Right kidney (tissue), 9 donors: ENCODE measurements at places on chromosomes 7 and 10.

- DNase-seq: no peak
Measured at GRCh38 chr7:47087866-47088265, 494.0 kb downstream of the TNS3 start.

- DNase-seq: no peak
Measured at GRCh38 chr7:158590181-158590530, 2.5 kb upstream of the PTPRN2 start.

DNA sequence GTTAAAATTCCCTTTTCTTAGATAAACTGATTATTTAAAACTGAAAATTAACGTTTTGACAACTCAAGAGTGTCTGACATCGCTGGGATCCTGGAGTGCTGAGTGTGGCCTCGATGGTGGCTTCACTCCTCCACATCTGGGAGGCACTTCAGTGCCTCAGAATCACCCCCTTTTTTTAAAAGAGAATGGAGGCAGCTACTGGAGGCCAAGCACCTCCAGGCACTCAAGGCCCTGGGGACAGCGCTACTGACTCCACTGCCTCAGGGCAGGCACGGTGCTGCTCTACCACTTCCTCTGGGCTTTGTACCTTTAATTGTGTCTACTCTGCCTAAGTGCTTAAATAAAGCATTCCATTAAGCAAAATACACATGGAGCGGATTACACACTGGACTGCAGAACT is 27.2 kb upstream of the NCAPG2 start:
- no peak for DNase-seq

- DNase-seq: no peak
Measured at GRCh38 chr10:71423901-71424300, 27.2 kb downstream of the CDH23 start.

- DNase-seq: no peak
Measured at GRCh38 chr10:133254421-133255120, 16.9 kb downstream of the VENTX start.

- DNase-seq: no peak
Measured at GRCh38 chr10:1175956-1176565, 119.9 kb downstream of the WDR37 start.

DNA sequence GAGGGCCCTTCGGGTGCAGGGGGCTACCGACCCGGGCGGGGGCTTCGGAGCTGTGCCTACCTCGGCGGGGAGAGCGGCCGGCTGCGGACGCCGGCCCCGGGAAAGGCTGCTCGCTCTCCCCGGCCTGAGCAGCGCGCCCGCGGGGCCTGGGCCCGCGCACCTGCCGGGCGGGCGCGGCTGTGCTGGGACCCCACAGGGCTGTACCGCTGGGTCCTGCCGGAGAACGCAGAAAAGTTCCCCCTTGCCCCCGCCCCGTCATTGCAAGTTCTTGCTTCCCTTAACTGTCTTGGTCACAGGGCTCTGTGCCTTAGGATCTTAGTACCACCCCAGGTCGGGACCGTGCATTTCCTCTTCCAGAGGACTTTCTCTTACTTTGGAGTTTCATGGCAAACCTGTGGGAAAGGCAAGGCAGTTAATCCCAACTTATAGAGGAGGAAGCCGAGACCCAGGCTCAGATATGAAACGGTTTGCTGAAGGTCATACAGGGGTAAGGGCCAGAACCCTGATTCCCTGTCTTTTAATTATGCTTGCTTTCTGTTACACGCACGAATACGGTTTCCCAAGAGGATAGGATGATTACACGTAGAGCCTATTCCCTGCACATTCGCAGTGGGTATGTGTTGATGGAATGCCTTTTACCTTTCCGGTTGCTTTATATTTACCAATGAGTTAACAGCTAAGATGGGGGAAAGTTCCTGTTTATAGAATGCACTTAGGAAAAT is 652 bp downstream of the PCGF5 start:
- DNase-seq: no peak

DNA sequence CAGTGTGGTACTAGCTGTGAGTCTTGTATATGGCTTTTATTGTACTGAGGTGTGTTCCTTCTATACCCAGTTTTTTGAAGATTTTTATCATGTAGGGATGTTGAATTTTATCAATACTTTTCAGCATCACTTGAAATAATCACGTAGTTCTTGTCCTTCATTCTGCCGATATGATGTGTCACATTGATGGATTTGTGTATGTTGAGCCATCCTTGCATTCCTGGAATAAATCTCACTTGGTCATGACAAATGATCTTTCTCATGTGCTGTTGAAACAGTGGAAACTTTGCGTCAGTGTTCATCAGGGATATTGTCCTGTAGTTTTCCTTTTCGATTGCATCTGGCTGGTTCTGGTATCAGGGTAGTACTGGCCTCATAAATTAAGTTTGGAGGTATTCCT is 7.1 kb upstream of the PRKAR1B start:
- no peak for DNase-seq

- no peak for DNase-seq
Measured at GRCh38 chr10:44723082-44723481, 188.1 kb upstream of the TMEM72 start.

DNA sequence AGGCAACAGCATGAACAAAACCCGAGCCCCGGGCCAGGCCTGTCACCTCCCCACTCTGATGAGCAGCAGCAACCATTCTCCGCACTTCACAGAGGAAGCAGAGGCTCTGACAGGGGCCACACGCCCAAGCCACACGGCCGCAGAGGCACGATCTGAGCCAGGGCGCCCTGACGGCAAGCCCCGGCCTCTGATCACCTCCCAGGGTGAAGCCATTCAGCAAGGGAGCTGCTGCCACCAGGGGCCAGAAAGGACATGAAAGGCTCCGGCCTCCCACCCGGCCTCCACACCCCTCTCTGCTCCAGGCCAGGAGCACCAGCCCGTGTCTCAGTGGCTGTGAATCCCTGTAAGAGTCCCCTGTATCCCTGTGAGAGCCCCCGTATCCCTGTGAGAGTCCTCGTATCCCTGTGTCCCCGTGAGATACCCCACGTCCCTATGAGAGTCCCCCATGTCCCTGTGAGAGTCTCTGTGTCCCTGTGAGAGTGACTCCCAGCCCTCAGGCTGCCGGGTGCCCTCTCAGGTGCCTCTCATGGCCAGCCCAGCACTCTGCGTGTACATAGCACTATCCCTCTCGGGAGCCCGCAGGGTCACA is 187.8 kb downstream of the MAD1L1 start:
- no peak for DNase-seq

DNA sequence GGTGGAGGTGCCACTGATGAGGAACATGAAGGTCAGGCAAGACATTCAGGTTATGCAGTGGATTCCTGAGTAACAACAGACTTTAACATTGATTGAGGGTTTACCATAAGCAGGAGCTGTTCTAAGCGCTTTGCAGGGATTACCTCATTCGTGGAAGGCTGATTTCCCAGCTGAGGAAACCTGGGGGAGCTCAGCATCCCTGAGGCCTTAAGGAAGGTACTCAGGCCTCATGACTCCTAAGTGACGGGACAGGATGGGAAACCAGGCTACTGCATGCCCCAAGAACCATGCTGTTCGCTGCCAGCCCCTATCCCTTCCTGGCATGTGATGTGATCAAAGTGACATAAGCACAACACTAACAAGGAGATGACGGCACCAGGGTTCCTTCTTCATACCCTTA is 143.6 kb upstream of the NFE2L3 start:
- DNase-seq: no peak

GRCh38 chr7:35254496-35255442 is 869 bp upstream of the TBX20 start:
- DNase-seq: peak; percentile 76

DNA sequence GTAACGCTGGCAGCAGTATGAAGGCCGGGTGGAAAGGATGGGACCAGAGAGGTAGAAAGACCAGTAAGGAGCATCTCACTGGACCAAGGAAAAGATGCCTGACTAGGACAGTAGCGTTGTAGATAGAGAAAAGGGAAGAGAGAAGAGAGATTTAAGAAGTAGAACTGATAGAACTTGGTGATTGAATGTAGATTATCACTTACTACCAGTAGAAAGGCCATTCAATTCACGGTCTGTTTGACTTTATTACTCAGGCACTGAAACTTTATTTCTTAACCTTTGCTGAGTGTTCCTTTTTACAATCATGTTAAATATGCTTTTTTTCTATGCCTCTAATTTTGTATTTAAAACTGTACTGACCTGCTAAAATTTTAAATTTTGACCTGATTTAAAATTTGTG is 12.2 kb downstream of the MCU start:
- DNase-seq: no peak

- DNase-seq: no peak
Measured at GRCh38 chr10:32409741-32410140, 36.2 kb upstream of the CCDC7 start.

- DNase-seq: no peak
Measured at GRCh38 chr7:131543298-131543697, 13.1 kb downstream of the PODXL start.

DNA sequence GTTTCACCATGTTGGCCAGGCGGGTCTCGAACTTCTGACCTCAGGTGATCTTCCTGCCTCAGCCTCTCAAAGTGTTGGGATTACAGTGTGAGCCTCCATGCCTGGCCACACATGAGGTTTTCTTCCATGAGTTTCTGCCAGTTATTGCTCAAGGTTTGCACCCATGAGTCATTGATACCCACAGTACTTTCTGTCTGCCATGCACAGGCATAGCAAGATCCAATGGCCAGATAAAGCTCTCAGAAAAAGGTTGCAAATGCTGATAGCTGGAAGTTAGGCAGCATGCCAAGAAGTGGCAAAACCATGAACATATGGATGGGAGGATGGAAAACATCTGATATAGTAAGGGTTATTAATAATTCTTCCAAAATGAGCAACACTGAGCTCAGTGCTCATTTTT is 298.7 kb upstream of the NRG3 start:
- DNase-seq: no peak

DNA sequence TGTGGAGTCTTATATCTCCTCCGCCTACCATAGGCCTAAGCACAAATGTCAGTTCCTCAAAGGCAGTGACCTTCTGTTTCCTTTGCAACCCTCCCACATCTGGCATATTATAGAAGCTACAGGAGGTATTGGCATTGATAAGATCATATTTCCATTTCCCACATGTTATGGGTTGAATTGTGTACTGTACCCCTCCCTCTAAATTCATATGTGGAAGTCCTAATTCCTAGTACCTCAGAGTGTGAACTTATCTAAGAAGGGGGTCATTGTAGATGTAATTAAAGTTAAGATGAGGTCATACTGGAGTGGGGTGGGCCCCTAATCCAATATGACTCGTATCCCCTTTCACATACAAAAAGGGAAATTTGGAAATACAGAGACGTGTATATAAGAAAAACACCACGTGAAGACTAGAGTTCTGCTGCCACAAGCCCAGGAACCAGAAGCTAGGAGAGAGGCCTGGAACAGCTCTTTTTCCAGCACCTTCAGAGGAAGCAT is 6.1 kb upstream of the LAMB4 start:
- no peak for DNase-seq

DNA sequence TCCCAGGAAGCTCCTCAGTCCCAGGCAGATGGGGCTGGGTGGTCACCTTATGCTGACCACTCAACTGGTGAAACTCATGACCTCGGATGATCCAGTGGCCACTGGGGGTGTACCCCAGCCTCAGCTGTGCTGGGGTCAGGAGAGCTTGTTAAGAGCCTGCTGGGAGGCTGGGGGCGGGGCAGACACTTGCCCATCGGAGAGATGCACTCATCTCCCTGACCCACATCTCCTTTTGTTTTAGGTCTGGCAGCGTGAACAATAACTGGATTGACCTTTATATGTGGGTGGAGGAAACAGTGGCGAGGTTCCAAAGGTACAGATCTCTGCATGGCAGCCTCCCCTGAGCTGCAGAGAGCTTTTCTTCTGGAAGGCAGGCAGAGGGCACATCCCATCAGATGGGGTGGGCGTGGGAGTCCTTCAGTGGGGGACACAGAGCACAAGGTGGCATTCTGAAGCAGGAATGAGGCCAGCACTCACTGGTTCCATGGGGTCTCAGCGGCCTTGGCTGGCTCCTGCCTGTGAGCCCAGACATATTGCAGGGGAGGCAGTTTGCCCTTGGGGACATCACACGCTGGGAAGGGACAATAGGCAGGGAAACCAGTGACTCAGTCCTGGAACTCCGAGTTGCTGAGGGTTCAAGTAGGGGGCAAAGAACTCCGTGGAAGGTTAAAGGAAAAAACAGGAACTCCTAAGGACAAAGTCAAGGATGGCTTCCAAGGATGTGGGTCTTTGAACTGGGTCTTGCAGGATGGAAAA is 5.2 kb downstream of the ANTXRL start:
- no peak for DNase-seq

GRCh38 chr10:9035355-9035754 is 980.9 kb downstream of the GATA3 start:
- DNase-seq: no peak

- DNase-seq: no peak
Measured at GRCh38 chr10:69261184-69261583, 17.1 kb upstream of the HK1 start.

DNA sequence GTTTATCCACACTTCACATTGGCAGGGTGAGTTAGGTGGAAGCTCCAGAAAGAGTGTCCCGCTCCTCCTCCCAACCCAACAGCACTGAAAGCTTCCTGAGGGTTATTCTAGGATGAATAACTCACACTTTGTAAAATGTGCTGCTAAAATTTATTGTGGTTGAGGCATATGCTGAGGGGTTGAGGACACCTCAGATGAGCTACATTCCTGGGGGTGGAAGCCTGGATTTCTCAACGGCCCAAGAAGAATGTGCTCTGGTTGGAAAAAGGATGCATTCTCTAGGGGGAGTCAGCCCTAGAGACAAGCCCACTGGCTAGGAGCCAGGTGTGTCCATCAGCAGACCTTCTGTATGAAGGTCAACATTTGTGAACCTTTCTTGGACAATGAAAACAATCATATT is 91.5 kb upstream of the PDE1C start:
- DNase-seq: no peak

DNA sequence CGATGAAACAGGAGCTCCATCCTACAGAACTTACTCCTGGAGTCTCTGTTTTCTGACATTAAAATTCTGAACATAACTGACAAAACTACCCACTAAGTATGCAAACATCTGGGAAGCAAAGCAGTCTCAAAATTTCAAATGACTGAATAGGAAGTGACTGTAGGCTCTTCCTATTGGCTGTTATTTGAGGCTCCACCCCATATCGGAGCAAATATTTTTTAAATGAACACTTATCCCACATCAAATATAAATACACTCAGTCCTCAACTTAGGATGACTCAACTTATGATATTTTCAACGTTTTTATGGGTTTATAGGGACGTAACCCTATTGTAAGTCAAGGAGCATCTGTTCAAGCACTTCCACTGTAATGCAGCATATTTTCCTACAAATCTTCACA is 8.8 kb downstream of the HSPA12A start:
- no peak for DNase-seq

DNA sequence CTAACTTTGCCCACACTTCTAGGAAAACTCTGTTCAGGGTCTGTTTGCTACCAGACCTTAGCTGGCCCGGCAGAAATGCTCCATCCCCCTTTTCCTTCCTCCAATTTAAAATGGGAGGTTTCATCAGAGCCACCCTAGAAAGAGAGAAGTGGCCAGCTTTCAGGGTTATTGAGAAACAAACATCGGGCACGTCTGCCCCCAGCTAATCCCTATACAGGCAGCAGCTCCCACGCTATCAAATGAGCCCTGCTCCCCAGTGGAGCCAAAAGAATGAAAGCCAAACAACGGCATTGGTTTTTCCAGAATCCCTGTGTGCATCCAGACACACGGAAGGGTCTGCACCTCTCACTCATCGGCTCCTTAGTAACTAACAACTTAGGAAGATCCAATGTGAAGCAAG is 132.5 kb downstream of the GRID1 start:
- no peak for DNase-seq

GRCh38 chr7:782718-783449 is 49.4 kb upstream of the SUN1 start:
- DNase-seq: no peak
